Substantia nigra (tissue), 51 donors: ENCODE measurements at places on chromosomes 12 and 14.

GRCh38 chr14:77033622-77034589 is 5.4 kb upstream of the IRF2BPL start:
- DNase-seq: peak; percentile 61

DNA sequence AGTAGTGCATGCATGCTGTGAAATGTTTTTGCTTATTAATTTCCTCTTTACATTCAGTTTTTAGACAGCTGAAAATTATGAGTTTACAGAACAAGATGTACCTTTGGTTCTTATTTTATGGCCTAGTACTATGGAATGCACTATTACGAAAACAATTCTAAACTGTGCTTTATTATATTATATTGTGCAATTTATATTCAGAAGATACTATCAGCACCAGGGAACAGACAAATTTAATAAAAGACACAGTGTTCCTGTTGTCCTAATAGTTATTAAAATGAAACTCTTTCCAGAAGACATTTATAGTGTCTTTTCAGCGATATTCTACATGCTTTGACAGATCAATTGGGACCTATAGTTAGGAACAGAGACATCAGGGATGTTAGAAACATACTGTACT is 427.3 kb downstream of the BTG1 start:
- DNase-seq: no peak

GRCh38 chr14:61406675-61407074 is 85.3 kb downstream of the PRKCH start:
- no peak for DNase-seq

GRCh38 chr14:58787592-58787991 is 149.8 kb downstream of the DACT1 start:
- DNase-seq: no peak

DNA sequence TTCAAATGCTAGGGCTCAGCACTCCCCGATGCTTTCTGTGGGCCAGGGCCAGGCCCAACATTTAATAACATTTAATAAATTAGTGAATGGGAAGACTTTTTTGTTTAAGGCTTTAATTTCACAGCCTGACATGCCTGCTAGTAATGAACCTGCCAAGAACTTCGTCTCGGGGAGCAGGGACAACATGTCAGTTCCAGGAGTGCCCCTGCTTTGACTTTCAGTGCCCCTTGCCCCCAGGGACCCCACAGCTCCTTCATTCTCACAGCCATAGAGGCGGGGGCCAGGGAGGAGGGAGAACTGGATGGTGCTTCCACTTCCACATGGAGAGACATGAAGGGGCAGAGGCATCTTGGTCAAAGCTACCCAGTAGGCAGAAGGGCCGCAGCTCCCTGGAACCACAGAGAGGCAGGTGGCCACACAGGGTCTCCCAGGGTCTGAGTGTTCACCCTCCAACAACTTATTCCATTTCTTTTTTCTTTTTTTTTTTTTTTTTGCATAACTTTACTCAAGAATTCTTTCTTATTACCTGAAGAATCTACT is 66.0 kb upstream of the DDX11 start:
- no peak for DNase-seq

GRCh38 chr12:114625294-114625851 is 58.6 kb downstream of the TBX3 start:
- no peak for DNase-seq

- DNase-seq: no peak
These were observed 520.8 kb downstream of the FLRT2 start for GRCh38 chr14:86050757-86051156.

DNA sequence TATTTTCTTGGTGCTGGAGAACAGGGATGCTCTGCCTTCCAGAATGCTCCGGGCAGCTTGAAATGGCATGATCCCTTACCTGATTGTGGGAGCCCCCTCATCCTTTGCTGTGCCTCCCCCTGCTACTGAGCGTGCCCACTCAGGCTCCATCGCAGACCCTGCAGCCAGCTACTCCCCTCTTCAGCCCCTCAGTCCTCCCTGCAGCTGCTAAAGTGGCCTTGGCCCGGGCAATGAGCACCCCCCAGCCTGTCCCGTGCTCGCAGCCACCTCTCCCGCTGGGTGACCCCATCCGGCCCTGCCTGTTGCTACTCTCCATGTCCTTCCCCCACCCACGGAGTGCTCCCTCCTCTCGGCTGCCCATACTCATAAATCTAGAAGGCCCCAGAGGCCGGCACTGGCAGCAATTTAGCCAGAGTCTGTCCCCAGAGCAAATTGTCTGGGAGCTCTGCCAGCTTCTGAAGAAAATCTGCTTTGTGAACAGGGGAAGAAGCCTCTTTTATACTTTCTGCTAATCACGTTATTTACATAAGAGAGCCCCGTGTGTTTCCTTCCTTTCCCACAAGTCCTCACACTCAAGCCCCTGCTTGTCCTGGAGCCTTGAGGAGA is 143.7 kb upstream of the FRMD6 start:
- DNase-seq: peak; percentile 41

GRCh38 chr12:125684968-125685790 is 619.9 kb downstream of the AACS start:
- DNase-seq: no peak

GRCh38 chr12:52145228-52146088 is 46.4 kb downstream of the KRT80 start:
- DNase-seq: no peak

DNA sequence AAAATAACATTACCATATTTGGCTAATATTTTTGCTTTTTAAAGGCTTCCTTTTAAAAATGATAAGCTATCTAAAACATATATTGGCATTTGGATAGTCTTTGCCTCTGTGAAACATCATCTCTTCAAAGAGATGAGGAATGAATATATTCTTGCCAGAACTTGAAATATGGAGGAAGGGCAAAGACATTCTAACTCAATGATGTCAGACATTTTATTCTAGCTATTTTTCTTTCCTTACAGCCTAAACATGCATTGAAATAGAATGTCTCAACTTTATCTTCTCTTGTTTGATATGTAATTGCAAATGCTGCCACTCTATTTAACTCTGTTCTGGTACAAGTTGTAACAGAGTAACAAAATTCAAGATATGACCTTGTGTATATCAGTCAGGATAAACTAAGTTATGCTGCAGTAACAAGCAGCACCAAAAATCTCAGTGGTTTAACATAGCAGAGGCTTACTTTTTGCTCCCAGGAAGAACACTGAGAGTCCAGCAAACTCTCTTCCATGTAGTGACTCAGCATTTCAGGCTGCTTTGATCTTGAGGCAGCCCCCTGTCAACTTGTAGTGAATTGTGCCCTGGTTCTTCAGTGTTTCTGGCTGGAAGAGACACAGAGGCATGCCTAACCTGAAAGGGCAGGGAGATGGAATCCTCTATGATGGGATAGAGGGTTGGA is 11.0 kb downstream of the IRAK3 start:
- DNase-seq: no peak

DNA sequence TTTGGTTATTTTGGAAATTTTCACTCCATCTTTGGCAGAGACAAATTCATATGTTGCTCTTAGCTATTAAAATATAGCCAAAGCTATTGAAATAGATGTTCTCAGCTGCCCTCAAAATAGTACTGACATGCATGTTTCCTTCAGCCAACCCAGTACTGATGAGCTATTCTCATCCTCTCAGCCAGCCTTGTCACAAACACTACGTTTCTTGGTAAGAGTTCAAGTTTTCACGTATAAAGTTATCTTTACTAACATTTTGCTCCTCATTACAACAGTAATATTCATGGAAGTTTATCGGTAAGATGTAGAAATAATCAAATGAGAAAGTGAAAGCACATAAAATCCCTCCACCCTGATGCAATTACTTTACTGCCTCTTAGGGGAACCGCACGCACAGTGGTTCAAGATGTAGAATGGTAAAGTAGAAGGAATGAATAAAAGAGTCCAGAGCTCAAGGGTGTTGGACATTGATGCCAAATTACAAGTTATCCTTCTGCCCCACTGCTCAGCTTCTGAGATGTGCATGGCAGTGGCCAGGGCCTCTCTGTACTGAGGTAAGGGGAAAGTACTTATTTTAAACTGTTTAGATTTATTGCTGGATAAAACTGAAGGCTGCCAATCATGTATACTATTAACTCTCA is 20.7 kb downstream of the GCH1 start:
- no peak for DNase-seq

- no peak for DNase-seq
These were observed 194.5 kb downstream of the PHETA1 start for GRCh38 chr12:111174251-111174960.

DNA sequence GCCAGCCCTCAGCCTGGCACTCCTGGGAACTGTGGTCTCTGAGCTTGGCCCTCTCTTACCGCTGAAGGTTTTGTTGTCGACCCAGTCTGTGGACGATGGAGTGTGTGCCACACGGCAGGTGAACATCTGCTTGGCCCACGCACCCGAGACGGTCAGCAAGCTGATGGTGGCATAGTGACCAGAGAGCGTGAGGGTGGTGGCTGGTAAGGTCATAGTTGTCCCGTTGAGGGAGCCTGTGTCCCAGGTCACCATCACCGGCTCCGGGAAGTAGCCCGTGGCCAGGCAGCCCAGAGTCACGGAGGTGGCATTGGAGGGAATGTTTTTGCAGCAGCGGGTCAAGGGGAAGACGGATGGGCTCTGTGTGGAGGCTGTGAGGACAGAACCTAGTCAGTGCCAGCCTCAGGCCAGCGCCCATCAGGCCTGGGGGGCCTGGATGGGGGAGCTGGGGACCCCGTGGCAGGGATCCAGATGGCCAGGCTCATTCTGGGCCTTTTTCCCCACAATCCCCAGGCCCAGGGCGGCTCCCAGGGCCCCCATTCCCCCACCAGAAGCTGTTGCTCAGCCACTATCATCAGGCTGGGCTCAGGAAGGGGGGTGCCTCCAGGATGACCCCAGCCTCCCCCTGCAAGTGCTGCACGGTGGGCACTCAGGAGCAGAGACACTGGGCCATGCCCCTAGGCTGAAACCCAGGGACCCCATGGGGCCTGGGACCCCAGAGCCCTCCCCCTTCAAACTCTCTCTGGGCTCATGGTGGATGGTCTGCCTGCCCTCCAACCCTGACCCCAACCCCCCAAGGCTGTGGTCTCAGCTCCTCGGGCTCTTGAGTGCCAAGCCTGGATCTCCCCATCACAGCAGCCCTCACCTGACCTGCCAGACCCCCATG is 75.2 kb downstream of the TMEM121 start:
- no peak for DNase-seq

DNA sequence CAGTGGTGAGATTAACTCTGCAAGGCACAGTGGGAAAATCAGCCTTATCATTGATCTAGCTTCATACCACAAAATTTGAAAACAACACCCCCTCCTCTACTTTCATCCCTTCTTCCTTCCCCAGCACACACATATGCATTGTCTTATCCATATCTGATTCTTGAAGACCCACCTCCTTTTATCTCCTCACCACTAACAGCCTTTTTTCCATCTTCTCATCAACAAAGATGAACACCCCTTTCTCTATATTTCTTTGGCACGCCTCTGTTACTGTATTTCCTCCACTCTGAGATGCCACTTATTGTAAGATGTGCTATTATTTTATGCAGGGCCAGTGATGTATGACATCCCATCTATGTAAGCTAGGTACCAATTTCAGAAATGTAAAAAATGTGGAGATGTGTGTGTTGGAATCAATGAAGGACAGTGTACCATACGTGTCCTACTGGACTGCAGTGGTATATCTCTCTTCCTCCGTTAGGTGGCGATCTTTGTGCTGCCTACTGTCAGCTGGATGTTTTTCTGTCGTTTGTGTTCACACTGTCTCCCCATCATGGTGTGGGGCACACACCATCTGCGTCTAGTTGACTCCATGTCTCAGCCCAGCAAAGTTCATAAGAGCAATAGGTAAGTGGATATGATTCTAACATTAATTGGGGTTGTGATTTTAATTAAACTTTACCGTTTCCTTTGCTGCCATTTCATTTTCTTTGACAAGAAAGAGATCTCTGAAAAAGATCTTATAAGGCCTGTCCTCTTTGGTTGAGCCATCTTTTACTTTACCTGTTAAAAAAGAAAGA is 24.0 kb downstream of the CCDC38 start:
- peak; percentile 48 for DNase-seq

GRCh38 chr12:56898938-56899337 is 35.3 kb downstream of the SDR9C7 start:
- no peak for DNase-seq

DNA sequence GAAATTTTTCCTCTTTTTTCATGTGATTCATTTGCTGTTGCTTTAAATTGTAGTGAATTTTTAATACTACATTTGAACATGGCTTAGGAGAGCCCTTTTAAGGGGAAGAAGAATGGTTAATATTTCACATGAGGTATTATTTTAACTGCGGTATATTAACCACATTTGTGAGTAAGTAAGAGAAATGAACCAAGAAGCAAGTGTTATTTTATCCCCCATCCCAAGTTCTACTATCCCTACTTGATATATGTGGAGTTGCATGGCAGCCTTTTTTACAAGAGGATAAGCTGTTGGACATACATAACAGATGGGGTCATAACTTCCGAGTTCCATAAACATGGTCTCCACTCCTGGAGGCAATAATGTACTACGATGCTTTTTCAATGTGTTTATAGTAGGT is 623.3 kb downstream of the LRFN5 start:
- no peak for DNase-seq

DNA sequence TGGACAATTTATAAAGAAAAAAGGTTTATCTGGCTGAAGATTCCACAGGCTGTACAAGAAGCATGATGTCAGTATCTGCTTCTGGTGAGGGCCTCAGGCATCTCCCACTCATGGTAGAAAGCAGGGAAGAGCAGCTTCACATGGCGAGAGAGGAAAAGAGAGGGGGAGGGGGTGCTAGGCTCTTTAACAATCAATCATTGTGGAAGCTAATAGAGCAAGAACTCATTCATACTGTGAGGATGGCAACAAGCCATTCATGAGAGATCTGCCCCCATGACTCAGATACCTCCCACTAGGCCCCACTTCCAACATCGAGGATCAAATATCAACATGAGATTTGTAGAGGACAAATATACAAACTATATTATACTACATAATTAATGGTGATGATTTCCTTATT is 361.9 kb upstream of the FAR2 start:
- DNase-seq: no peak

DNA sequence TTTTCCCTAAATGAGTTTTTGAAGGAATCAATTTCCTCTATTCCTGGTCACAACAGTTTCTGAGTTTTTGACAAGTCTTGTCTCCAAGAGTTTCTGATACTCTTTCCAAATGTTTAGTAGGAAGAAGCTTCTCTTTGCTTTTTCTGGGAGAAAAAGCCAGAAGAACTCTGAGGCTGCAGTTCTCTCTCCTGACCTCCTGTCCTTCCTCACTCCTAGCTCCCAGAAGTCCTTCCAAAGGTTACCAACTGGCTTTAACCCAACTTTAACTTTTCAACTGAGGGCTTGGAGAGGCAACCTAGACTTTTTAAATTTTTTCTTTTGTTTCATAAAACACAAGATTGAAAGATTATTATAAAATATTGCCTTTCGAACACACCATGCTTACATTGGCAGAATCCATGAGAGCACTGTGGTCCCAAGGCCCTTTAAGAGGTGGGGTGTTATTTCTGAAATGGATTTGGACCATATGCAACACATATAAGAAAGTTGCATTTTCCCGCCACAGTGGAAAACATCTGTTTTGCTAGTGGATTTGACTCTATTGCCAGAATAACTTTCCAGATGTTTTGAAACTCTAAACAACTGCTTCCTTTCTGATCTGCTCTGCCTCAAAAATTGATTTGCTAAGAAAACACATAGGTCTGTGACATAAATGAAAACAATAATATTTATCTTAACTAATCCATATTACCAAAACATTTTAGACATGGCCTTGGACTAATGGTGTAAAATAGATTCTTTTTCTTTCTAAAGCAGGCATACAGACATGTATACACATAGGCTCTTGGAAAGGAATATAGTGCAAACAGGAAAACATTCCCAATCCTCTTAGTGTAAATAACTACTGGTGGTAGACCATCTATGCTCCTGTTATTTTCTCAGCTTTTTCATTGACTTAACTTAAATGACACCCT is 22.3 kb upstream of the EPS8 start:
- DNase-seq: no peak
